ENCODE measurements at places on chromosomes 2 and 18.

- no peak for DNase-seq
Observed at GRCh38 chr18:73942081-73942625, 205.5 kb downstream of the FBXO15 start.

GRCh38 chr2:207561386-207562080 lies 31.8 kb downstream of the CREB1 start:
- no peak for DNase-seq

GRCh38 chr2:168180483-168180882 lies 66.9 kb downstream of the STK39 start:
- no peak for DNase-seq

- no peak for DNase-seq
Observed at GRCh38 chr2:207141386-207141785, 24.4 kb downstream of the KLF7 start.

DNA sequence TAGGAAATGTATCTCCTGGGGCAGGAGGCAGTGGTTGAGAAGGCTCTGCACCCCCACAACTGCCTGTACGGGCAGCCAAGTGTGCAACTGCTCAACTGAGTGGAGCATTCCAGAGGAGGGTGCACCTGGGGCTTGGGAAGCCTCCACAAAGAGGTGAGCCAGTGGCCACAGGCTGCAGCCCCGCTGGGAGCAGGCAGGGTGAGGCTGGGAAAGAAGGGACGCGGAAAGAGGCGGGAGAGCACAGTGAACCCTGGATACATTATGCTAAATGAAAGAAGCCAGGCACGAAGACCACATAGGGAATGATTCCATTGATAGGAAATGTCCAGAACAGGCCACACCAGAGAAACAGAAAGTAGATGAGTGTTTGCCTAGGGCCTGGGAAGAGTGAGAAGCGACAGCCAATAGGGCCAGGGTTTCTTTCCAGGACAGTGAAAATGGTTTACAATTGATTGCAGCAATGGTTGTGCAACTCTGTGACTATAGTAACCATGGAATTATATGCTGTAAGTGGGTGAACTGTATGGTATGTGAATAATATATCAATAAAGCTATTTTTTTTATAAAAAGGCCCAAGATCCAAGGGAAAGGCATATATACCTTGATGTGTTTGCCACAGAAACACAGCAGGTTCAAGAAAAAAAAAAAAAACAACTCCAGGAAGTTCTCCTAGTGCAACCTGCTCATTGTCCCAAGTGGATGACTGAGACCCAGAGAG lies 82.4 kb downstream of the DDX1 start:
- DNase-seq = no peak

DNA sequence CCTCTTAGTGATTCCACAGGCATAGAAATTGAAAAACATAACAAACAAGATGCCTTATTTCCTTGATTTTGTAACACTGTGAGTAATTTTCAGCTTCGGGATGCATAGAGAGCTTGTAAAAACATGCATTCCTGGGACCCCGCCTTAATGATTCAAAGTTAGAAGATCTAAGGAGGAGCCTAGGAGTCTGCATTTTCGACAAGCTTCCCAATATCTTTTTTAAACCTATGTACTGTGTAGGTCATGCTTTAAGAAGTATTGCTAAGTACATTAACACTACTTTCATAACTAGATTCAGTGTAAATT lies 109.8 kb upstream of the ZNF516 start:
- no peak for DNase-seq

GRCh38 chr2:54279385-54279784 lies 23.4 kb upstream of the TSPYL6 start:
- DNase-seq = no peak

GRCh38 chr2:152497481-152498052 lies 162.6 kb downstream of the FMNL2 start:
- DNase-seq = no peak

DNA sequence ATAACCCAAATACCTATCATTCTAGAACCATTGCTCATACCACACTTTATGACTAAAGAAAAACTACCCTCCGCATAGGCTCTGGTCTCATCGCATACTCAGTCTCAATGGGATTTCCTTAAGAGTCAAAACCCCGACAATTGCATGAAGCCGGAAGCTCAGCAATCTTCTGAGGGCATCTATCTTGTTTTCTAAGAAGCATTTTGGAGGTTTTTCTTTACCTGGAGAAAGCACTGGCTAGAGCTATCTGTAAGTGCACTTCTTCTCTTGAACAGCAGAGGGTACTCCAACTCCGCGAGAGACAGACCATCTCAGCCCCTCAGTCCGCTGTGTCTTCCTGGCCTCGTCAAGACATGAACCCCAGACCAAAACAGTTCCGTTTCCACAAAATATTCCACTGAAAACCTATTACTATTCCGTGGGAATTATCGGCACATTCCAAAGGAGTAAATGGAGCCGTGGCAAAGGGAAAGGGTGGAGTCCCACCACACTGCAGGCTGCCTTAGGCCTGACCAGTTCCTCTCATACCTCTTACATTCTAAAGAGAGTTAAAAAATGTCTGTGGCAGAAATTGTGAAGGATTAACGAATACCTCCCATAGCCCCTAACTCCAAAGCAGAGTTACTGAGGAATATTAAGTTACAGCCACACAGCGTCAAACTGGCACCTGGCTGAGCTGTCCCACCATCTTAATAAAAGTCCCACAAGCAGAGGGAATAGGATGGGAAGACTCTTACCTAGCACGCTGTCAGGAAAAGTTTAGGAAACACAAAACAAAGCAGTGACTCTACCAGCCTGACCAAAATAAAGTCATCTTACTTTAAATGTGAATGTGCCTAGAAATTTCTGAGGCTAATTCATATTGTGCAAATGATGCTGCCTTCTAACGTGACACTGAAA lies 325.6 kb upstream of the VRK2 start:
- peak; percentile 55 for DNase-seq

DNA sequence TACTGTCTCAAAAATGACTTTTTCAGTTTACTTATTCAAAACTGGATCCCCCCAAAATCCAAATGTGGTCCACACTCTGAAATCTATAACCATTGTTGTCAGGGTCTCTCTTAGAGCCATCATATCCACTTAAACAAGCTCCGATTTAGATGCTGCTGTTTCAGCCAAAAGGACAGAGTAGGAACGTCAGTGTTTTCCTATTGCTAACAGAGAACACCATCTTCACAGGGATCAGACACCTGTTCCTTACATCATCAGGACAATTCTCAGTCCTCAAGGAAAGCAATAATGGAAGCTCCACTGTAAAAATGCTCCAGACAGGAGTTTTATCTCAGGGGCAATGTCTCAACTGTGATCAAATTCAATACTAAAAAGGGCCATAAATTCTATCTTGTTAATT lies 155.4 kb downstream of the STK39 start:
- DNase-seq = peak; percentile 73

- DNase-seq = peak; percentile 63
Observed at GRCh38 chr2:10447300-10447894, 730 bp downstream of the ODC1 start.

DNA sequence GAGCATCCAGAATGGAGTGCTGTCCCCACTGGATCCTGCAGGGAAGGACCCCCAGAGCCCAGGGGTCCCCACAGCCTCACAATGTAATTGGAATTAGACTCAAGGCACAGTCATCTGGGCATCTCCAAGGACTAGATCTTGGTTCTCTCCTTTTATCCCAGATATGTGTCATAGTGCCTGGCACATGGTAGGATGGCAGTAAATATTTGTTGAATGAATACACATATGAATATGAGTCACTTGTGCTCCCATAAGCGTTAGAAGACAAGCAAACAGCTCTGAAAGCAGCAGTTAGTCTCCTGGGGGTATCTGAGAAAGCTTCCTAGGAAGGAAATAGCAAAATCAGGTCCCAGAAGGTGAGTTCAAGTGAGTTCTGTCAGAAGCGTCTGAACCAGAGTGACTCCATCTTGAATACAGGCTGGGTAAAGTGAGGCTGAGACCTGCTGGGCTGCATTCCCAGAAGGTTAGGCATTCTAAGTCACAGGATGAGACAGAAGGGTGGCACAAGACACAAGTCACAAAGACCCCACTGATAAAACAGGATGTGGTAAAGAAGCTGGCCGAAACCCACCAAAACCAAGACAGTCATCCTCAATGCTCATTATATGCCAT lies 234.1 kb upstream of the ID2 start:
- no peak for DNase-seq

DNA sequence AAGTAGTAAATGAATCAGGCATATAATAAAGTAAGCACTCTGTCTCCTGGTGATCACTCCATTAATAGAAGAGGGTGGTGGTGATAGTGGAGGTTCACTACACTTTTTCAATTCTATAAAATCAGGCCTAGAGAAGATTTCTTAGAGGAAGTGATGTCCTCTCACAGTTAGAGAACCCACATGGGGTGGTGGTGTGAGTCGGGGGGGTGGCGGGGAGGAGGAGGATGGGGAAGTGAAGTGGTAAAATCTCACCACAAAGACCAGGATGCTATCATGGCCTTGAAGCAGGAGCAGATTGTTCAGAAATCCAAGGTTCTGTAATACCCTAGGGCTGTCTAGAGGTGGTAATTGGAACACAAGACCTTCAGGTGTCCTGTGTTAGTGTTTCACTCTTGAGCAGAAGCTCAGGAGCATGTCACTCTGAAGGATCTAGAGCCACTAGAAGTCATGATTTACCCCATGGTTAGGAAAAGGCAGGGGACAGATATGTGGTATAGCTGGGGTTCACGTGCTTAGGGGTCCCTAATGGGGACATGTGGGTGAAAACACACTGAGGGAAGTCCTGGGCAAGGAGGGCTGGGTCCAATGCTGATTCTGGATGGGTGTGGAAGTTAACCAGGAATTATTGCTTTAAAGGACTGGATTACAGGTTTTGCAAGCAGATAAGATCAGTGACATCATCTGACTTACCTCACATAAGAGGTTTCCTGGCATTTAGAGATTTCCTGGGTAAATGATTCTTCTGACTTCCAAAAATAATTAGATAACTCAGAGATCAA lies 31.0 kb downstream of the RNF125 start:
- DNase-seq = no peak

DNA sequence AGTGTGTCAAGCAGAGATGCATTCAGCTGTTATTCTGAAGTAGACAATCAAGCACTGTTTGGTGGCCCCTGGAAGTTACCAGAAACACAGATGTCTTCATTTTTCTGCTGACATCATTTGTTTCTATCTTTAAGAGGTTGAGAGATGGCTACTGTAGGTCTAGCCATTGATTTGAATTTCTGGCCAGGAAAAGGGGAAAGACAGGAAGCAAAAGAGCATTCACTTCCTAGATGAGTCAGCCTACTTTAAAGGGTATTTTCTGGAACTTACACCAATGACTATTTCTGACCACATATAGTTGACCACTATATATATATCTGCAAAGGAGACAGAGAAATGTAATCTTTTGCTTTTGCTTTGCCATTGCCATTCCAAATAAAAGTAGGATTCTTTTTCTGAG lies 900.1 kb upstream of the SOX11 start:
- no peak for DNase-seq

DNA sequence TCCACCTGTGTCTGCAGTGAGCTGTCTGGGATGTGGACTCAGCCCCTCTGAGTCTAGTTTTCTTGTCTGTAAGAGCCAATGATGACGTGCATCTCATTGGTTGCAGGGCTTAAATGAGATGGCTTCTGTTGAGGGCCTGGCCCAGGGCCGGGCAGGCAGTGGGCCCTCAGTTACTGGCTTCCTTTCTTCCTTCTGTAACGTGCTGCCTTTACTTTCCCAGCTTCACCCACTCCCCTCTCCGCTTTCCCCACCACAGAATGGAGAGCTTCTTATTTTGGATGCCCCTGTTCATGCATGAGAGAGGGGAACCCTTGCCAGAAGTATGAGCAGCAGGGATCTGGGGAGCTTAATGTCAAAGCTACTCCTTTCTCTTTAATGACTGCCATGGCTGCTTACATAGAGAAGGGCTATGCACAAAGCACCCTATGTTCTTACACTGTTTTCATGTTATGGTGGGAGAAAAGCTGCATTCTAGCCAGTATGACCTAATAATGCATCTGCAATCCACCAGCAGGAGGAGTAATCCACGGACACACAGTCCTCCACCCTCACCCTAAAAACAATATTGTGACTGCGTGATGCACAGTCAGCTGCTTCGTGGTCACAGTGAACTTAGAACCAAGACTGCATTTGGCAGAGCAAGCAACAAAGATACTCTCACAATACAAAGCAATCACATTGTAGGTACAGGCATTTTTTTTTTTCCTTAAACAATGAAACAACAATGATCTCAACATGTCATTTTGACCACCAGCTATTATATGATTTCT lies 37.2 kb downstream of the CREG2 start:
- DNase-seq = no peak

DNA sequence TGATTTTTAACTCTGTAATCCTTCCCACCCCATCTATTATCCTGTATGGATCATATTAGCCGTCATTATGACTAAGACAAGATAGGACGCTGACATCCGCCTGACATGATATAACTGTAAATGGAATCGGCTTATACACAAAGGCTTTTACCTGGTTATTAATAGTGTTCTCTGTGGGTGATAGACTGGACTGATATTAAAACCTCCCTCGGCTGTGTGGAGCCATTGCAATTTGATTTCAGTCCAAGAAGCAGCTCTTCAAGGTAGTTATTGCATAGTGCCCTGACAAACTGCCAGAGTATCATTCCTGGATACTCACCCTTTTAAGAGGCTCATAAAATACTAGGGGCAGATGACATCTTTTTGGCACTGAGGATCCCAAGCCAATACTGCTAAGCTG lies 226.1 kb upstream of the HNRNPA3 start:
- no peak for DNase-seq

DNA sequence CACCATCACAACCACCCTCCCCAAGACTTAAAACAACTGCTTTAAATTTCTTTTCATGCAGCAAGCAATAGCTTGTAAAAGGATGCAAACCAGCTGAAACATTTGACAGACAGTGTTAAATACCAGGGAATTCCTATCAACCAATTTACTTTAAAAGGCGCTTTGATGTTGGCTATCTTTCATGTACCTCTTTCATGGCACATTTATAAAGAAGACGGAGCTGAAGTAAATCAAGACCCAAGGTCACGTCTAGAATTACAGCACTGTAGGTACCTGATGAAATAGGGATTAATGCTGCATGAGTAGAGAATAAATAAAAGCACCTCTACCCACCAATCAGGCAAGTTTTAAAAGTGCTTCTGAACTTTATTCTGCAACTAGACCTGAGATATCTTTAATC lies 78.9 kb downstream of the SRBD1 start:
- DNase-seq = no peak

GRCh38 chr2:138615257-138615656 lies 113.7 kb downstream of the SPOPL start:
- DNase-seq = no peak

DNA sequence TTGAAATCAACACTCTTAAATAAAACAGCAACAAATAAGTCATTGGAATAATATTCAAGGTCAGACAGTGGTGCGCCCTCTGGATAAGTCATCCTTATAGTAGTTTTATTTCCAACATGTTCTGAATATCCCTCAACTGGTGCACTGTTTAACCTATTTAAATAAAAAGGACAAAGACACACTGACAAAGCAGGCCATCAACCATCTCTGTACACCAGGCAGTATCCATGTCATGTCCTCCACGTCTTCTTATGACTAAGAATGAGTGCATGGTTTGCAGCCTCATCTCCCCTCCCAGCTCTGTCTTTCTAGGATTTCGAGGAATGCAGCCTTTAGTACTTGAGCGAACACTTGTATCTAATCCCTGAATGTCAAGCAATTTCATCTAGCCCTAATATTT lies 42.4 kb downstream of the ST3GAL5 start:
- no peak for DNase-seq
